ENCODE measurements at places on chromosomes 1 and 21.

GRCh38 chr1:228372183-228373003 is 34.2 kb downstream of the TRIM11 start:
- no peak for DNase-seq

- DNase-seq, result no peak
Measured at GRCh38 chr1:9824702-9825089, 931 bp upstream of the CLSTN1 start.

GRCh38 chr21:35428489-35428888 is 379.4 kb upstream of the RUNX1 start:
- DNase-seq, result no peak

DNA sequence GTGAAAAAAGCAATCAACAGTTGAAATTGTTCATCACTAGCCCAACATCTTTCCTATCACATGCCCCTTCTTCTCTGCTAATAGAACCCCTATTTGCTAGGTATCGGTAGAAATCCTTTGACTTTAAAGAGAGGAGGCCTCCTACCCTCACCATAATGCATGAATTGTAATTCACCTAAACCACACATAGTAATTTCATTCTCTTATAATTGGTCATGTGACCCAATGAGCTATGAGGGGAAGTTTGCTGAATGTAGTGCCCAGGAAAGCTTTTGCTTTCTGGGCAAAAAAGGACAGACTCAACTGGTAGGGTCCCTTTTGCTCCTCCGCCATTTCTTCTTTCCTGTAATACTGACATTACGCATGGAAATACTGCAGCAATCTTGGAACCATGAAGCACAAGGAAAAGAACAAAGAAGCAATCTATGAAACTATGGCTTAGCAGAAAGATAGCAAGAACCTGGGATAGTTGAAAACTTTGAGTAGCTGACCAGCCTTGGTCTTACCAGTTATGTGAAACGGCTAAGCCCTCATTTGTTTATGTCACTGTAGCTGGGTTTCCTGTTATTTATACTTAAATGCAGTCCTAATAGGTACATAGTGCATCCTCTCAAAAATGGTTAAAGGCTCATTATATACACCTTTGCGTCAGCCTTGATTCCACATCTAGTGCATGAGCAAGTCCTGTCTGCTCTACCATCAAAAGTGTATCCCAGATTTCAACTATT is 10.2 kb upstream of the CHI3L2 start:
- DNase-seq, result no peak

DNA sequence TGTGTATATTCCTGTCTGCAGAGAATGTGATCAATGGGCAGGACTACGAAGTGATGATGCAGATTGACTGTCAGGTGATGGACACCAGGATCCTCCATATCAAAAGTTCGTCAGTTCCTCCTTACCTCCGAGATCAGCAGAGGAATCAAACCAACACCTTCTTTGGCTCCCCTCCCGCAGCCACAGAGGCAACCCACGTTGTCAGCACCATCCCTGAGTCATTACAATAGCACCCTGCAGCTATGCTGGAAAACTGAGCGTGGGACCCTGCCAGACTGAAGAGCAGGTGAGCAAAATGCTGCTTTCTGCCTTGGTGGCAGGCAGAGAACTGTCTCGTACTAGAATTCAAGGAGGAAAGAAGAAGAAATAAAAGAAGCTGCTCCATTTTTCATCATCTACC is 65.2 kb downstream of the OLFML2B start:
- no peak for DNase-seq

DNA sequence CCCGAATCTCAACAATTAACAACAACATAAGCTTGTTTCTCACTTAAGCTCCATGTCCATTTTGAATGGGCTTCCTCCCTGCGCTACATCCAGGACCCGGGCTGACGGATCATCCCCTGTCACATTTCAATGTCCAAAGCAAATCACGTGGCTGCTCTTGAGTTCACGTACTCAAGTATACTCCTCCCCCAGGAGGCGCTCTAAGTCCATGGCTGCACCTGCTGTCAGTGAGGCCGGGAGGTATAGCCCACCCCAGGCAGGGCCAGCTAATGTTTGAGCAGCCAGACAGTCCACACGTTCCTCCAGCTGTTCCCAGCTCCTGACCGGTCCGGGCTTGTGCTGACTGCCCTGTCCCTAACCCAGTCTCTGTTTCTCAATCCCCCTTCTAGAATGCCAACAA is 220.8 kb downstream of the SLC35F3 start:
- peak; percentile 39 for DNase-seq

GRCh38 chr1:228513236-228513900 is 26.2 kb downstream of the RNF187 start:
- DNase-seq, result peak; percentile 99

- no peak for DNase-seq
Measured at GRCh38 chr1:246454655-246455054, 52.4 kb downstream of the SMYD3 start.

GRCh38 chr1:26181586-26182382 is 4.5 kb downstream of the CNKSR1 start:
- DNase-seq, result no peak

DNA sequence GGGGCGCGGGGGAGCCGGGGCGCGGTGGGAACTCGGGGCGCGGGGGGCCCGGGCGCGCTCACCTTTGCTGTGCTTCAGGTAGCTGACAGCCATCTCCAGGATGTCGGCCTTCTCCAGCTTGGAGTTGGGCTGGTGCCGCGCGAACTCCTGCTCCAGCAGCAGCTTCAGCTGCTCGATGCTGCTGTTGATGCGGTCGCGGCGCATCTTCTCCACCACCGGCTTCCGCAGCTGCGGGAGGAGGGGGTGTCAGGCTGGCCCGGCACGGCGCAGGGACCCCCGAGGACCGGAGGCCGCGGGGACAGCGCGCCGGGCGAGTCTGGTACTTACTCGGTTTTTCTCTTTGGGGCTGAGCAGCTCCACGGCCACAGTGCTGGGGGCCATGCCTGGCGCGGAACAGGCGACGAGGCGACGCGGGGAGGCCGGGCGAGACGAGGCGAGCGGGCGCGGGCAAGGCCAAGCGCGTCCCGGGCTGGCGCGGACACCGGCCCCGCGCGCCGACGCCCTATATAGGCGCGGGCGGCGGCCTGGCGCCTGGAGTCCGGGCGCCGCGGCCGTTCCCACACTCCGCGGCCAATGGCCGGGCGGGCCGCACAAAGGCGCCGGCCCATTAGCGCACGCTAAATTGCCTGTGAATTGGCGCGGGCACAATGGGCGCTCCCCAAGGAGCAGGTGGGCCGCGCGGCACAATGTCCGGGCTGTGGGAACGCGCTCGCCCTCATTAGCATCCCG is at the start of gene HES5:
Gene HES5, minus strand, starts transcription at position 480 of the 729 bp plus-strand sequence. Its CDS starts 99 bp downstream, at position 381.
- DNase-seq, result peak; percentile 58
